ENCODE measurements at places on chromosomes 4 and X. TPM values are rescaled to one million over a fixed set of nuclear protein-coding genes. Genes with fewer than 3 reads are reported as not detected.

DNA sequence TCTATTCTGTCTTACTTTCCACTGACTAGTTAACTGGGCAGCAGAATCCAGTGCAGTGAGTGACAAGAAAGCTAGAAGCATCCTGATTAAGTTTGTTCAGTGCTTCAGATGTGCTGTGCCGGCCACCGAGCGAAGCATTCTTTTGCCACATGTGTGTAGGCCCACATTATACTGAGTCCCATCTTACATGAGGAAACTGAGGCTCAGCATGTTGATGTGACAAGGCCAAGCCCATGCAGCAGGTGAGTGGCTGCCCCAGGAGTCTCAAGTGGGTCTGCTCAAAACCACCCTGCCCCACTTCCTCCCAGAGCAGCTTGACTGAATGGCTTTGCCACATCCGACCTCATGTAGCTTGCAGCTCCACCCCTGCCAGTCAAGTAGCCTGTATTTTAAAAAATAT, 50.5 kb downstream of the RHOH start:
- no peak for DNase-seq

GRCh38 chr4:6971536-6972374, 62.1 kb downstream of the TBC1D14 start:
- no peak for DNase-seq

GRCh38 chr4:4549534-4549933, 7.7 kb upstream of the STX18 start:
- peak; percentile 9 for DNase-seq

- no peak for DNase-seq
Measured at GRCh38 chr4:74190919-74191397, 33.0 kb downstream of the MTHFD2L start.

DNA sequence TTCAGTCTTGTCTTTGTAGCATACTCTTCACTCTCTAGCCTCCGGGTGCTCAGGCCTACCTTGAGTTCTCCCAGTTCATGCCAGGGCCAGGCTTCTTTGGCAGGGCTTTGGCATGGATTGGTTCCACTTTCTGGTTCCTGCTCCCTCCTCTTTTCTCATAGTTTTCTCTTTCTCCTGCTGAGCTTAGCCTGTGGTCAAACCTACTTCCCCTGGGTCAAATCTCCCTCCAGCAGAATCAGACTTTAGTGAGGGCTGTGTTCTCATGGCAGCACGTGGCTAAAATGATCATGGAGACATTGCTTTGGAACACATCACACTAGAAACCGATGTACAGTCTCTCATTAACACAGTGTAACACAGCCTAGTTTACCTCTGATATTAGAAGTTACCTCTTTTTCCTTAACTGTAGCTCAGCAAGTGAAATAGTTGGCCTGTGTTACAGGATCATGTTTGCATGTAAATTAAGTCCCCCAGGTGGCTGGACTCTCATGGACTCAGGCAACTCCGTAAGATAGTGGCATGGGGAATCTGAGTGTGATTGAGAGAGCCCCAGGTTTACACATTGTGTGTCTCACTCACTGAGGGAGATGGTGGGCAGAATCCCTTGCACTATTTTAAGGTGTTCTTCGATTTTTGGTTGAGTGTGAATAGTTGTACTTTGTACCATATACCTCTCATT, 13.3 kb downstream of the RAB9A start:
- DNase-seq = no peak

GRCh38 chrX:318739-319578, at the start of gene GTPBP6:
GTPBP6 (minus strand) TSS chrX:318796; CDS start chrX:318787, 9 bp downstream.
- DNase-seq = peak; percentile 99

GRCh38 chr4:143026459-143027170, 158.1 kb upstream of the USP38 start:
- DNase-seq = no peak

- no peak for DNase-seq
Measured at GRCh38 chr4:47617607-47618006, 132.5 kb downstream of the ATP10D start.

GRCh38 chr4:84258905-84259830, 239.9 kb downstream of the NKX6-1 start:
- DNase-seq = peak; percentile 26

DNA sequence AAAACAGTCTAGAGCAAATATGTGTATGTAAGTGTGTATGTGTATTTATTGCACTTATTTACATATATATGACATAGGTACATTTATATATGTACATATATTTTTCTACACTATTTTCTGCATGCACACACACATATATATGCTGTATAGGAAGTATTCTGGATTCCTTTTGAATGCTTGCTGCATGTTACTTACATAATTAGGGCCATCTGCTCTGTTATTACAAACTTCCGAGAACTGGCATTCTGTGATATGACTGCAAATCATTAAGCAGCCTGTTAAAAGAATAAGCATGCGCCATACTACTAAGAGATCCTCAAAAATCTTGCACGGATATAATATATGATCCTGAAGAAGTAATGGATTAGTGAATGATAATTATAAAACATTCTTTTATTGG, 1157.6 kb upstream of the TENM3 start:
- DNase-seq = no peak

DNA sequence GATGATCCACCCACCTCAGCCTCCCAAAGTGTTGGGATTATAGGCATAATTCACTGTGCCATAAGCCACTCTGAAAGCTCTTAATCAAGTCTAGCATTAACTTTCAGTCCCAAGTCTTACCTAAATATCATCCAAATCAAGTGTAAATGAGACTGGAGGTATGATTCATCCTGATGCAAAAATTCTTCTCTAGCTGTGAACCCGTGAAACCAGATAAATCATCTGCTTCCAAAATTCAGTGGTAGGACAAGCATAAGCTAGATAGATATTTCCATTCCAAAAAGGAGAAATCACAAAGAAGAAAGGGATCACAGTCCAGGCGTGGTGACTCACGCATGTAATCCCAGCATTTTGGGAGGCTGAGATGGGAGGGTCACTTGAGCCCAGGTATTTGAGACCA, 8.8 kb upstream of the TBC1D25 start:
- no peak for DNase-seq

GRCh38 chr4:41795796-41796385, 47.4 kb upstream of the PHOX2B start:
- no peak for DNase-seq

GRCh38 chr4:77692847-77693432, 87.3 kb downstream of the CXCL13 start:
- DNase-seq = no peak

DNA sequence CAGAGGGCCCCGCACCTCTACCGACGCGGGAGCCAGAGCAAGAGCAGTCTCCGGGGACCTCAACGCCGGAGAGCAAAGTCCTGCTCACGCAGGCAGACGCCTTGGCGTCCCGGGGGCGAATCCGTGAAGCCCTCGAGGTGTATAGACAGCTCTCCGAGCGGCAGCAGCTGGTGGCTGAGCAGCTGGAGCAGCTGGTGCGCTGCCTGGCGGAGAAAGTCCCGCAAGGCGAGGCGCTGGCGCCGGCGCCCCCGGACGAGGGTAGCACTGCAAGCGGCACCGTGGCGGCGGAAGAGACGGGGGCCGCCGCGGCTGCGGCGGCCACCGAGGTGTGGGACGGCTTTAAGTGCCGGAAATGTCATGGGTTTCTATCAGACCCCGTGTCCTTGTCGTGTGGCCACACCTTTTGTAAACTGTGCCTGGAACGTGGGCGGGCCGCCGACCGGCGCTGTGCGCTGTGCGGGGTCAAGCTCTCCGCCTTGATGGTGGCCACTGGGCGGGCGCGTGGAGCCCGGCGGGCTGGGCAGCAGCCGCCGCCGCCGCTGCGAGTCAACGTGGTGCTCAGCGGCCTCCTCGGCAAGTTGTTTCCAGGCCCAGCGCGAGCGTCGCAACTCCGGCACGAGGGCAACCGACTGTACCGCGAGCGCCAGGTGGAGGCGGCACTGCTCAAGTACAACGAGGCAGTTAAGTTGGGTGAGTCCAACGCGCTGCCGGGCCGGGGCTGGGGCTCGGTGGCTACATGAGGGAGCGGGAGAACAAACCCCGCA, 672 bp downstream of the LONRF3 start:
- DNase-seq = peak; percentile 59

DNA sequence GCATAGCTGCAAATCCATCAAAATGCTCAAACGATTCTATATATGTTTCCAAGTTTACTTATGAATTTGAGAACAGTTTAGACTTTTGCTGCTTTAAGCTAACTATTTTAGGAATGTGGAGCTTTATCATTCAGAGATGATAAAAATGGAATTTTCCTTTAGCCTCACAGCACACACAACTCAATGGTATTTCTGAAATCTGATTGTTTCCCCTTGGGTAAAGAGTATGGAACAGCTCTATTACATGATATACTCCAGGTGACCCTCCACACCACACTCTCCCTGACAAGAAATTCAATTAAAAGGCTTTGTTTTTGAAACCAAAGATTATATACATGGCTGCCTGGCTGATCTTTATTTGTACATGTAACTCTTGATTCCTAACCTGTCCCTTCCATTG, 120.0 kb downstream of the LUZP4 start:
- no peak for DNase-seq

- peak; percentile 23 for DNase-seq
Measured at GRCh38 chrX:119885554-119886428, 9.9 kb upstream of the AKAP14 start.

Gene SPP1
- 0.99 TPM for total RNA-seq

Gene NCBP2L
- not detected for total RNA-seq

Gene RENBP
- 0.08 TPM for total RNA-seq

Gene CFAP99
- not detected for total RNA-seq

Gene CDKL2
- total RNA-seq = not detected

Gene PRSS12
- 4.3 TPM for total RNA-seq

Gene XAGE2
- total RNA-seq = not detected

Gene IGSF1
- 0.83 TPM for total RNA-seq

Gene ARHGAP6
- total RNA-seq = not detected

Gene GAR1
- total RNA-seq = 8.5 TPM

Gene RAB40AL
- not detected for total RNA-seq

Gene FAM47E
- total RNA-seq = 2.4 TPM
